ENCODE measurements at places on chromosomes 7 and 10. TPM values are rescaled to one million over a fixed set of nuclear protein-coding genes. Genes with fewer than 3 reads are reported as not detected.

DNA sequence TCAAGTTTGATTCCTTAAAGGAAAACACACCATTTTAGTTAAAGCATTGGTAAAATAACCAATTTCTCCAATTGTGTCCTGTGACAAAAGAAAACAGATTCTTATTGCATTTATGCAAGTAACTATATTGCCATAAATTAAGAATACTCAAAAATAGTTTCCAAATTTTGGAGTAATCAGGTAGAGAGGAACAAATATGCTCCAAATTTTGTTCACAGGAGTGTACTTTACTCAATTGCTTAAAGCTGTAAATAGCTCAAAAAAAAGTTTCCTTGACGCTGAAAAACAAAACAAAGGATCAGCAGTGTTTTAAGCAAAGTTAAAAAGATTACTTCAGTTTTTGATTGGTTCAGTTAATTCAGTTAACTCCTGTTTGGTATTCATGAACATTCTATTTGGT lies 52.2 kb upstream of the INHBA start:
- DNase-seq, result no peak

DNA sequence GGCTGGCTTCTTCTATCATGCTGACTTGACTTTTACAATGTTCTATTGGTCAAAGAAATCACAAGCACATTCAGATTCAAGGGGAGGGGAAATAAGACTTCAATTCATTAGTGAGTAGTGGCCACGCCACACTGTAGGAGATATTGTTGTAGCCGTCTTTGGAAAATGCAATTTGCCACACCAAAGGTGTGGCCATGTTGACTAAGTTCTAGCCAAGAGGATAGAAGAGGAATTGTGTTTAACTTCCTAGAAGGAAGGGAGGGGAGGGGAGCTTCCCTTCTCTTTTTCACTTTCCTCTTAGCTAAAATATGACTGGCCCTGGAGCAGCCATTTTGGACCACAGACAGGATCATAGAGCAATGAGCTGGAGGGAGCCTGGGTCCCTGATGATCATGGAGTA lies 3.4 kb upstream of the PRKAR2B start:
- no peak for DNase-seq

ATOH7 gene
- 2.0 TPM for polyA plus RNA-seq

- DNase-seq, result no peak
Observed at GRCh38 chr10:69738071-69738470, 63.6 kb upstream of the COL13A1 start.

IDI2 gene
- polyA plus RNA-seq, result 0.11 TPM

INMT gene
- polyA plus RNA-seq, result 1.4 TPM

DNA sequence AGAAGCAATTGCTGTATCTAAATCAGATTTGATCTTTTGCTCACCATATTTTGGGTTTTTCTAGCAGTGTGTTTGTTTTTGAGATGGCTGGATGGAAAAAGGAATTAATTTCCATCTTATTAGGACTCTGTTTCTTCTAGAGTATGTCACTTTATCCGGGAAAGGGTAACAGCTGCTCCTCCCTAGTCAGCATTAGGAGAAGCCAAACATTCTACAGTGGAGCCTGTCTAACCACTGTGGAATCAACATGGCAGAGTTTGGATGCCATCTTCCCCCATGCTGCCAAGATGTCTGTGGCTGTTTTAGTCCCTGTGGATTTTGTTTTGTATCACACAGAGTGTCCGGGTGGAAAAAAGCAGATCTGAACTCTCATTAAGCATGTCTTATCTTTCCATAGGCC lies 16.0 kb upstream of the LMOD2 start:
- DNase-seq, result no peak

DNA sequence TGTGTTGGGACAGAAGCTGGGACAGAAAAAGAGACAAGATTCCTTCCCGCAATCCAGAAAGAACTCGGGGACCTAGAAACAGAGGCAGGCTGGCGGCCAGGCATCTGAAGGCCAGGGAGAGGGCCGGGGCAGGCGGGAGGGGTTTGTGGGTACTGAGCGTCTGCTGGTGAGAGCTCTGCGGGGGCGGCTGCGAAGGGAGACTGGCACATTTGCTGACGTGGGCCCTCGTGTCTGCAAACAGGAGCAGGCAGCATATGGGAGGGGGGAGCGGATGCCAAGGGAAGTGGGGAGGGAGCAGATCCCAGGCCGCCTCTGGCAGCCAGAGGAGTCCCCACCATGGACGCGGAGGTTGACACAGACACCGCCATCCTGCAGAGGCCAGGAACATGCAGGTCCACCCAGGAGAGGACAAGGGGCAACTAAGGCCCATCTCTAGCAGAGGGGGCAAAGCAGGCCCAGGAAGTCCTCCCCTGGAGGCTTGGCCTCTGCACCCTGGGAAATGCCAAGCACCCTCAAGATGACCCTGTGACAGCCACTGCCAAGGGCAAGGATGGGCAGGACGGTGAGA lies 32.2 kb downstream of the KCNH2 start:
- DNase-seq, result no peak

MCM7 gene
- 173 TPM for polyA plus RNA-seq

DNA sequence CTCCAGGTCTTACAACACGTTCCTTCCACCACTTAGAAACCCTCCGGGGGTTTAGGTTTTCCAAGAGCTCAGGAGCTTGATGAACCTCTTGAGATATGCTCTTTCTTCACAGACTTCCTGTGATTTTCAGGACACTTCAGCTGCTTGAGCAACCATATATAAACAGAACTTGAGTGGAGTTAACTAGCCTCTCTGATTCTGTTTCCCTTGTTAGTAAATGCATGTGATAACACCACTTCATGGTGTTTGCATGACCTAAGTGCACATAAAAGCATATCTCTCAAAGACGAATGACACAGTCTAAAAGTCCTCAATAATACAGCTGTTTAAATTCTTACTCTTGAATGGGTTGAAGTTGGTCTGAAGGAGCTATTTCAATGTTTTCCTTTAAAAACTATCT lies 9.9 kb downstream of the PRR15 start:
- DNase-seq, result no peak

DNA sequence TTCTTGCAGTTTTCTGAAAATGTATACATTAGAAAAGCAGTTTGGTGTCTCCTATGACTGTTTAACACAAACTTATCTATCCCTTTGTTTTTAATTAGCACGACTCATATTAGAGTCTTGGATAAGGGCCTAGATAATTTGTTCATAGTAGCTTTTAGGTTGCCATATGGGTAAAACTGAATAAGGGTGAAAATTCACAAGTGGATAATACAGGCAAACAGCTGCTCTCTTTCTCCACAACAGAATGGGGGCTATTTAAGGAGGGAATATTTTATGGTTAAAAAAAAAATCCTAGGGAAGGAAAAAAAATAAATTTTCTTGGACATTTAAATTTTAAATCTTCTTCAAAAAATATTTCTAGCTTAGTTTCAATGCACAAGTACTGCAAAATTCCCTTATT lies 1416.1 kb downstream of the GATA3 start:
- DNase-seq, result no peak

- no peak for DNase-seq
Observed at GRCh38 chr10:110863361-110863760, 8.4 kb upstream of the PDCD4 start.

LEP gene
- 0.16 TPM for polyA plus RNA-seq

ADAM22 gene
- polyA plus RNA-seq, result 14.7 TPM

DNA sequence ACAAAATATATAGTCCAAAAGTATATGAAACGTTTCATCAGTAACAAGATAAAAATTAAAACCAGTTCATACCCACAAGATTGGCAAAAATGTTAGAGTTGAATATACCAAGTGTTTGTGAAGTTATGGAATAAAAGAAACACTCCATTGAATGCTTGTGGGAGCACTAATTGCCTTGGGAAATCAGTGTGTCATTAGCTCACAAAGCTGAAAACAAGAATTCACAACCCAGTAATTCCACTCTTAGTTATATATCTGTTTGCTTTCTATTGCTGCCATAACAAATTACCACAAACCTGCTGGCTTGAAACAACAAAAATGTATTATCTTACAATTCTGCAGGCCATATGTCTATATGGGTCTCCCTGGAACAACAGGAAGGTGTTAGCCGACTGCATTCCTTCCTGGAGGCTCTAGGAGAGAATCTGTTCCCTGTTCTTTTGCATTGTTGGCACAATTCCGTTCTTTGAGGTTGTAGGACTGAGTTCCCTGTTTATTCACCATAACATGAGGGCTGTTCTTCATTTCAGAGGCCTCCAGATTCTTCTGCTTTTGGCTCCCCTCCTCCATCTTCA lies 45.7 kb downstream of the SEM1 start:
- no peak for DNase-seq

GRCh38 chr7:78528964-78529363 lies 730.4 kb downstream of the PHTF2 start:
- no peak for DNase-seq

Data from renal cortex interstitium (tissue), 15 donors.